ENCODE measurements at places on chromosomes 2 and 18.

GRCh38 chr18:22163416-22164161 is 5.8 kb upstream of the GATA6 start:
- no peak for DNase-seq

GRCh38 chr18:74114116-74114515 is 33.5 kb downstream of the FBXO15 start:
- peak; percentile 33 for DNase-seq

- DNase-seq, result peak; percentile 91
Observed at GRCh38 chr2:218397820-218398436, 1.7 kb upstream of the CTDSP1 start.

GRCh38 chr2:86274918-86275275 is 62.5 kb downstream of the REEP1 start:
- peak; percentile 22 for DNase-seq

- no peak for DNase-seq
Observed at GRCh38 chr2:189673661-189674373, 653 bp upstream of the ANKAR start.

DNA sequence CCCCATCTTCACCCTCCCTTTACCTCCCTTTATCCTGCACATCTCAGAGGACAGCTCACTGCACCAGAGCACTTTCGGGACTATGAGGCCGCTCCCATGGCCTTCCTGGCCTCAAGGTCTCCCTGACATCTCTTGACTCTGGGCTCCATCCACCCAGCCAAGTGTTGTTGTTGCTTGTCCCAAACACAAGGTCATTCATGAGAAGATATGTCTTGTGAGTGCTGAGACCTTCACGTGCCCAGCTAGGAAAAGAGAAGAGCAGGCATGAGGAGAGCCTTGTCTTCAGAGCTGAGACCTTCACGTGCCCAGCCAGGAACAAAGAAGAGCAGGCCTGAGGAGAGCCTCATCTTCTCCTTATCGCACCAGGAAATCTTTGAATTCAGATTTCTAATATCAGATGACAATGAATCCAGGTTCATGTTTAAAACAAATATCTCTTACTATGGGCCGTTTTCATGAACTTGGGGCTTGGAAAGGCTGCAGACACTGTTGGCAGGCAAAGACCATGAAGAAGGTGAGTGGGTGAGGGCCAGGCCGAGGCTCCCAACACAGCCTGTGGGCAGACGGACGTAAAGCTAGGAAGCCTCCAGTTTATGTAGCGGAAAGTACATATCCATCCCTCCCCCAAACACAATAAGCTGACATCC is 256.1 kb downstream of the NDUFA10 start:
- no peak for DNase-seq

GRCh38 chr18:24818441-24818840 is 358.0 kb downstream of the HRH4 start:
- DNase-seq, result no peak

DNA sequence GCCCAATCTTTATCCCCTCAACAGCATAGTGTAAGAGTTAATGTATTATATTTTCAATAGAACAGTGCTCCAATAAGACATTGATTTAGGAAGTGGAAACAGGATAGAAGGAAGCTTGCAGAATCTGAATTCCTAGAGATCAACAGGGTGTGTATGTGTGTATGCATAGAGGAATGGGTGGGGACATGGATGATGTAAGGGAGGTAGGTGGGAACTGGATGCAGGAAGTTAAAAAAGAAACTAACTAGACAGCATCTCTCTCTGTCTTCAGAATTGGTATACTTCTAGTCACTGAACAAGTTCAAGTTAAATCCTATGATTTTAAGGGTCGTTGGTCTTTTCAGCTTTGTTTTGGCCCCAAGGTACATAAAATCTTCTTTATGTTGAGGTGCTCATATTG is 196.6 kb downstream of the PMAIP1 start:
- no peak for DNase-seq

GRCh38 chr2:233354500-233354924 is 218 bp downstream of the DGKD start:
- no peak for DNase-seq

DNA sequence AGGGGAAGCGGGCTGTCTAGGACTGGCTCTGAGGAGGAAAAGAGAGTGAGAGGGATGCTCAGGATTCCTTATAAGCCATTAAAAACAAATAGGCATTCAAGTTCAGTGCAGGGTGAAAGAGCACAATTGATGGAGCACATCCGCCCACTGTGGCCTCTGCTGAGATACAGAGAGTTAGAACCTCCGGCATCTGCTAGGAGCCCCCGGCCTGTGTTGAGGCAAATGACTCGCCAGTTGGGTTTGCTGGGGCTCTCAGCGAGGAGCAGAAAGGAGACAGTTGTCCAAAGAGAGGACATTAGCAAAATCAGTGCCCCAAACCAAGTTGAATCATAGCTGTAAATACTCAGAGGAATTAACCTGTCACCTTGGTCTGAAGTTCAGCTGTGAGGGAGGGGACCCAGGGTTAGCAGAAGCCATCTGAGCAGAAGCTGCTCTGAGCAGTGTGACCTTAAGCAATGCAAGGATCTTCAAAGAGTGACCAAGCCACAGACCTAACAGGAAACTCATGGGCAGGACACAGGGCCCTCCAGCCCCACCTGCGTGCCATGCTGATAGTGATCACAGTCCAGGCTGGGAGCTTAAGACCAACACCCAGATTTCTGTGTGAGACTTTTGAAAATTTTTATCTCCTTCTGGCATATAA is 23.3 kb upstream of the IL18RAP start:
- no peak for DNase-seq

DNA sequence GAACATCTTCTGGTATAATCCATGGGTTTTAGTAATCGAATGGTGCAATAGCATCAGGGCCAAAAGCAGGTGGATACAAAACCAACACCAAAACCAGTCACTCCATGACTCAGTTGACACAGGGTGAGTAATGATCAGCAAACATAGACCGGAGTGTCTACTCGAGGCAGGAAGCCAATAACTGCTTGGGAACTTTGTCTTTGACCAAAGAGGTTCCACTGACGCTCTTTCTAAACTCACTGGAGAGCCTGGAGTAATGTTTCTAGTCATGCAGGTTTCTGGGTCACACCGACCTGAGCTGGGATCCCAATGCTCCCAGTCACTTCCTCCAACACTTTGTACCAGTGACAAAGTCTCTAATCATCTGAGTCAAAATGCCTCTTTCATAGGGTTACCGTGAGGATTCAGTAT is 30.9 kb downstream of the MREG start:
- no peak for DNase-seq

- no peak for DNase-seq
Observed at GRCh38 chr2:31240381-31241365, 6.7 kb downstream of the EHD3 start.

- DNase-seq, result peak; percentile 18
Observed at GRCh38 chr18:13500227-13500865, 226.0 kb downstream of the FAM210A start.

DNA sequence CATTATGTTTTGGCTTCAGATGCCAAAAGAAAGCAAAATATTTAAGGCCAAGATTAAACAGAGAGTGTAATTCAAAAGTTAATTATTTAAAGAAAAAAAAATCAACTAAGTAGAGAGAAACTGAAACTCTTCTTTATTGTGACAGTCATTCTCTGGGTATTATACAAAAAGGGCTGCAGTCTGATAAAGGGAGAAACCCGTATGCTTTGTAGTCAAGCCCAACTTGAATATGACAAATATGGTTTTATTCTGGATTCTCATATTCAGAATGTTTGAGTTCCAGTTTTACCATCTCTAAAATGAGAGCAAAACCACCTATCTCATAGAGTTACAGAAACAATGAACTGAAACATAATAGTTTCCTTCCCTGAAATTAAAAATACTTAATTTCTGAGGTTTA is 8.2 kb downstream of the CDH2 start:
- no peak for DNase-seq

- DNase-seq, result no peak
Observed at GRCh38 chr2:108555572-108555971, 21.3 kb downstream of the LIMS1 start.

DNA sequence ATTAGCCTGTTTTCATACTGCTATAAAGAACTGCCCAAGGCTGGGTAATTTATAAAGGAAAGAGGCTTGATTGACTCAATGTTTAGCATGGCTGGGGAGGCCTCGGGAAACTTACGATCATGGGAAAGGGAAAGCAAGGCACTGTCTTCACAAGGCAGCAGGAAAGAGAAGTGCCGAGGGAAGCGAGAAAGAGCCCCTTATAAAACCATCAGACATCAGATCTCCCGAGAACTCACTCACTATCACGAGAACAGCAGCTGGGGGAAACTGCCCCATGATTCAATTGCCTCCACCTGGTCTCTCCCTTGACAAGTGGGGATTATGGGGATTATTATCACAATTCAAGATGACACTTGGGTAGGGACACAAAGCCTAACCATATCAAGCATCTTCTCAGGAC is 23.3 kb downstream of the RHOB start:
- DNase-seq, result no peak

GRCh38 chr18:38067821-38068220 is 502.2 kb upstream of the CELF4 start:
- no peak for DNase-seq

DNA sequence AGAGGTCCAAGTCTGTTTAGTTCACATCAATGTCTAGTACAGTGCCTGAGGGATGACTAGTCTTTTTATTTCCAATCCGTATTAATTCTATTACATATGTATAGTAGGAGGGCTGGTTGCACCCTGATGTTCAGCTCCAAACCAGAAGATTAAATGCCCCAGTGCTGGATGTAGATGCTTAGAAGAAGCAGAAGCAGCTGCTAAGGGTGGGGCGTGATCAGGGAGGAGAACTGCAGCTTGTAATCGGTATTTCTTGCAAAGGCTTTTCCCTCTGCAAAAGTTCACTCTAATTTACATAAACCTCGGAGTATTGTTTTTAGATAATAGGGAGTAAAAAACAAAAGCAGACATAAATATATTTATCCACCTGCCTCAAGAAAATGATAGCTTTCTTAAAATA is 145.3 kb upstream of the ITGA4 start:
- DNase-seq, result no peak

- peak; percentile 31 for DNase-seq
Observed at GRCh38 chr18:21391074-21391673, 149.1 kb downstream of the GREB1L start.

DNA sequence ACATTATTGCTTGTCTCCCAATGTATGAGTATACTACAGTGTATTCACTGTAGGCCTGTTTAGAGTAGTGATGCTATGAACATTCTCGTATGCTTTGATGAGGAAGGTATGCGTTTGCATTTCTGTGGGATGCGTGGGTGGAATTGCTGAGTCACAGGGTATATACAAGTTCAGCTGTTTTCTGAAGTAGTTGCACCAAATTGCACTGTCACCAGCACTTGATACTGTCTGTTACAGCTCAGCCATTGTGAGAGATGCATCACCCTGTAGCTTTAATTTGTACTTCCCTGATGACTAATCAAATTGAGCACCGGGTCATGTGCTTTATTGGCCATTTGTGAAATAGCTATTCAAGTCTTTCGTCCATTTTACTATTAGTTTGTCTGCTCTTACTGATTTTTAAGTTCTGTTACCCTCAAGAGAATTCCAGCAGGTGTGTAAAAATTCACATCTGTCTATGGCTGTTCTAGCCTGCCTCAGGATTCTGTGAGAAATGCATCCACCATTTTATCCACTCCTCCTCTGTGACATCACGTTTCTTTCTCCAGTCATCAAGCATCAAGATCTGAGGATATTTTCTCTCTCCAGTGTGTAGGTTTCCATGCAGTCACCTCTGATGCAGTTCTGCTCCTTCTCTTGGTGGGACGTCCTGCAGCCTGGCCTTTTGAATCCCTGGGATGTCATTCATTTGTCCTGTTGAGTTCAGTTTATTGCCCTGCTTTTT is 72.5 kb downstream of the DGKD start:
- peak; percentile 92 for DNase-seq

DNA sequence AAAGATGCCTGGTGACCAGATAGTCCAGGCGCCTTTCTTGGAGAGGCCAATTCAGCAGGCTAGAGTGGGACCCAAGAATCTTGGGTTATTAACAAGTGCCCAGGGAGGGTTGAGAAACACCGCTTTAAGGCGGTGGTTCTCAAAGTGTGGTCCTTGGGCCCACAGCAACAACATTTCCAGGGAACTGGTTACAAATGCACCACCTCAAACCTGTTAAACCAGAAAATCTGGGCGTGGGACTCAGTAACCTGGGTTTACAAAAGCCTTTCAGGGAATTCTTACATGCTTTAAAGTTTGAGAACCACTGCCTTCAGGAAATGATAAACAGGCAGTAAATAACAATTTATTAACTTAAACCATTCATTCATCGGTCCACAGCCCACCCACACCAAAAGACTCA is 92.5 kb downstream of the SP3 start:
- DNase-seq, result no peak

DNA sequence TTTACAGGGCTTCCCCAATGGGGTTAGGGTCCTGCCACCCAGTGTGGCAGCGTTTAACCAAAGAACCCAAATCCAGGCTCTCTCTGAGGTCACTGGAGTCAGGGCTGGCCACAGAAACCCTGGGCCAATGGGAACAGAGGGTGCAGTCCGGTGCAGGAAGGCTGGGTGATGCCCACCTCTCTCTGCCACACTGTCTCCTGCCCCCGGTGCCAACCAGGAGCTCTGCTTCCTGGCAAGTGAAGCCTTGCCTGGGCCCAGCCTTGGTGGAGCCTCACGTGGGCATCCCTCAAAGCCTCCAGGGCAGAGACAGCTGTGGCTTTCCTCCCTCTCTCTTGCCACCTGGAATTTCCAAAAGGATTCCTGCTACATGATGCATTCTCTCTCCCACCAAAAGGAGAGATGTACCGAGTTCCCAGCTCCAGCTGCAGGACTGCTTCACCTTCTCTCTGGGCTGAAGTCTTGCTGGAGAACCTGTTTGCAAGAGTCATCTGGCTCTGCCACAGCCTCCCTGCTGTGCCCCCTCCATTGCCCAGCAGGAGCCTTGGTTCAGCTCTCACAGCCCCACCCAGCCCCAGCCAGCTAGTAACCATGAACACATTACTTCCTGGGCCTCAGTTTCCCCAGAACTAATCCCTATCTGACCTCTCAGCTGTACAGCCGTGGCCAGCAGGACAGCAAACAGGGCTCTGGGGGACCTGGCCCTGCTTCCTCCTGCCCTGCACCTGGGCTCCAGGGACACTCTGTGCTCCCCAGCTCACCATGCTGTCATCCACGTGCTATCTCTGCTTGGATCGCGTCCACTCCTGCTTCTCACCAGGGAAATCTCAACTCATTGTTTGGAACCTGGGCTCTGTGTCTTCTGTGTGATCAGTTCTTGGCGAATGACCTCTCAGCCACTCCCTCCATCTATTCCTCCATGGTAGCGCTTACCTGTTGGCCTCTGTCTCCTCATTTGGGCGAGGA is 43.4 kb downstream of the KCNF1 start:
- DNase-seq, result peak; percentile 36

GRCh38 chr2:234289834-234290590 is 206.9 kb downstream of the ARL4C start:
- peak; percentile 88 for DNase-seq

Data from mesenchymal stem cell (in vitro differentiated cells and primary cell).